Activated CD8-positive, alpha-beta memory T cell treated with anti-CD3 and anti-CD28 coated beads for 1 hour (primary cell): ENCODE measurements at places on chromosomes 7 and 10.

DNA sequence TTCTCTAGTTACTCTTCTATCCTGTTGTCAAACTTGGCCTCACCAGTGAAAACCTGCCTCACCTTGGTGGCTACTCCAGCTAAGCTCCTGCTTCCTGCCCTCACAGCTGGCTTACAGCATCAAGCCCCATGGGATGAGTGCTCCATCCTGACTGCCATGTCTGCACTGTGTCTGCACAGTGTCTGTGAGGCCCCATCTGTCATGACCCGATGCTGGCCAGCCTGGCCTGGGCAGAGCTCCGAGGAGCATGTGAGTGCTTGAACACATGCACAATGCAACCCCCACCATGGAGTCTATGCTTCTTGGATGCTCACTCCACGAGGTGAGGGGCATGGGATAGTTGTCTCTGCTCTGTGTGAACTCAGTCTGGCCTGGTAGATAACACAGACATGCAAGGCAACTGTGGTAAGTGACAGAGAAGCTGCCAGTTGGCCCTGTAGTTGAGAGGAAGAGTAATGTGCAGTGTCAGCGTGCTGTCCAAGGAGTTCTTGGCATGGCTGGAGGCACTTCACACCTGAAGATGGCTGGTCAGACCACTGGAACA is 207.1 kb upstream of the ZNF32 start:
- no peak for DNase-seq

DNA sequence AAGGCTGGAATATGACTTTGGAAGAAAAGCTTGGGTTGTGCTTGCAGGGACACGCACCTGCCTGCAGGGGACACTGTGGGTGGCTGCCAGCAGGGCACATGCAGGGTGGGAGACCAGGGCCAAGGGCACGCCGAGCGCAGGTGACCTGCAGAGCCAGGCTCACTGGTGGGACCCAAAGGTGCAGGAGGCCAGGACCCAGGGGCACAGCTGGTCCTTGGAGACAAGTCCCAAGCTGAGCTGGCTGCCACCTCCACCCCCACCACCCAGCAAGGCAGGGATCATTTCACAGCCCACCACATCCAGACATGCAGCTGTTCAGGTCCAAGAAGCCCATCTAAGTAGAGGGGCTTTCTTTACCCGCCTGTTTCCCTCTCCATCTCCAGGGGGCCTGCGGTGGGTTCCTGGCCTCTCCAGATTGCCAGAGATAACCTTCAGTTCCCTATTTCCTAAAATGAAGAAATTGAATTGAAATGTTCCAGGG is 13.8 kb upstream of the CLIP2 start:
- no peak for DNase-seq

GRCh38 chr10:103720964-103721335 is 134.4 kb downstream of the SH3PXD2A start:
- DNase-seq, result no peak

DNA sequence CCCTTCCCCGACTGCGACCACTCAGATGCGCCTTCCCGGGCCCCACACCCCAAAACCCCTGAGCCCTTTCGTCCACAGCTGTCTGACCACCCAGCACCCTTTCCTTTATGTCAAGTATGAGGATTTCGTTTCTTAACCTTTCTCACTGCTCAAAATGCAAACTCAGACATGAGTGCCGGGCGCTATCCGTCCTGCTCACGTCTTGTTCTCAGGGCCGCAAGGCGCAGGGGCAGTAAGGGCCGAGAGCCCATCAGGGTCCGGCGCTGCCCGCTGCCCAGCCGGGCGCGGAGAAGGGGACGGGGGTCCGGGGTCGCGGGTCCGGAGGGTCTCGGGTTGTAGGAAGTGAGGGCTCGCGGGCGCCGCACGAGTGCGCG is 670 bp upstream of the RBM33 start:
- DNase-seq, result no peak

- DNase-seq, result no peak
Observed at GRCh38 chr10:5589661-5590511, 65.1 kb downstream of the CALML3 start.

GRCh38 chr7:26331789-26332188 is 40.1 kb downstream of the SNX10 start:
- DNase-seq, result no peak

DNA sequence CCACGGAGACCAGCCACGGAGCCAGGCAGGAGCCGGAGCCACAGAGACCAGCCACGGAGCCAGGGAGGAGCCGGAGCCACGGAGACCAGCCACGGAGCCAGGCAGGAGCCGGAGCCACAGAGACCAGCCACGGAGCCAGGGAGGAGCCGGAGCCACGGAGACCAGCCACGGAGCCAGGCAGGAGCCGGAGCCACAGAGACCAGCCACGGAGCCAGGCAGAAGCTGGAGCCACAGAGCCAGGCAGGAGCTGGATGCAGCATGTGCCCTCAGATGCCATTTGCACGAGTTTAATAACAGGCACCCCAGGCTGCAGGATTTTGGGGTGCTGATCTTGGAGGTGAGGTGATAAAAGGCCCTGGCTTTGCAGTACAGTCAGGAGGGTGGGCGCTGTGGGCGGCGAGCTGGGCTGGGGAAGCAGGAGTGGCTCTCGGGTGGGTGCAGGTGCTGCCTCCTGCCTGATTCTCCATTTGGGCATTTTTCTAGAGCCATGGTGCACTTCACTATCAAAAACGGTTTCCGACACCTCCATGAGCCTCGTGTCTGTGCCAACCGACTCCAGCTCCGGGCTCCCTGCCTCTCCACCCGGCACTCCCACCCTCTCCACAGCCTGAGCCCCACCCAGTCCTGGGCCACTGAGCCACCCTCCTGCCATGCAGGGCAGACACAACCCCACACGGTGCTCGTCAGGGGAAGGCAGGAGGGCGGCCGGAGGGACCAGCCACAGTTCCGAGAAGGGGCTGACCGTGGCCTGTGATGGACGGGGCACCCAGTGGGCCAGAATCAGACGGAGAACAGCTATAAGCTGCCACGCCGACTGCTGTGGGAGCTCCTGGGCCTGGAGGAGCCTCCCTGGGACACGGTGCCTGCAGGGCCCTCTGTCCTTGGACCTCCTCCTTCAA is 40.8 kb upstream of the NKX6-2 start:
- no peak for DNase-seq

DNA sequence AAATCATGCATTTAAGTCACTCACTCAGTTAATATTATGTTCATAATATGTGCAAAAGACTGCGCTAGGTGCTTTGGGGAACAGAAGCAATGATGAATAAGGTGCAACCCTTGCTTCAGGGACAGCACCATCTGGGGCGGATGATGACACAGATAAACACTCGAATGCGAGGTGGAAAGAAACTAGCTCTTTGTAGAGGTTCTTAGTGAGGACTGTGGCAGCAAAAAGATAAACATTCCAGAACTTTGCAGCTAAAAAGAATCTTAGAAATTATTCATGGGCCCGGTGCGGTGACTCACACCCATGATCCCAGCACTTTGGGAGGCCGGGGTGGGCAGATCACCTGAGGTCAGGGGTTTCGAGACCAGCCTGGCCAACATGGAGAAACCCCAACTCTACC is 29.8 kb upstream of the CHST15 start:
- DNase-seq, result no peak

DNA sequence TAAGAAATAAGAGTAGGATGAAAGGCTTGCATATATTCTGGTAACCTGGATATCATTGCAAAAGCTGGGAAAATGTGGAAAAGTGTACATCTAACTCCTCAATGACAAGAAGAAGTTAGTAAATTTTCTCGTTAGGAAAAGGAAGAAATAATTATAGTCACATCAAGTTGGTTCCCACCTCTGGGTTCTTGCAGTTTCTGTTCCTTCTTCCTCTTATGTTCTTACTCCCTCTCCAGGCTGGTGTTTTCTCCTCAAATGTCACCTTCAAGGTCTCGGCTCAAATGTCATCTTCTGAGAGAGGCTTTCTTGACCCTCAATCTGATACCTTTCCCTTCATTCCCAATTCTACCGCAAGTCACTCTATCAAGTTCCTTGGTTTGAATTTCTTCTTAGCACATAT is 64.4 kb downstream of the ENTPD1 start:
- DNase-seq, result no peak

DNA sequence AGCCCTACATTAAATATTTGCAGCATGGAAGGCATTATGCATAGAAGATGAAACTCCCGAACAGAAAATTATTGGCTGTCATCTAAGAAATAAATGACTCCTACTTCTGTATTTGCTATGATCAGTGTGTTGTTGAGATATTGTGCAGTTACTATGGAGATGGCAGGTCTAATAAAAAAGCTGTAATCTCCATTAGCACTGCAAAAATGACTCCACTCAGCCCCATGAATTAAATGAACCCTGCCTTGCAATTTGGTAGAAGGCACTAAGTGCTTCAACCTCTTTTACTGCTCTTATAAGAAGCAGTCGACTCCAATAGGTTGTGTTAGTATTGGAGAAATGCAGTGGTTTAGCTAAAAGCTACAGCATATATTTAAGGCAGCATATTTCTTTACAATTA is 290.0 kb upstream of the PHYHIPL start:
- DNase-seq, result no peak

- no peak for DNase-seq
Observed at GRCh38 chr7:25857376-25858067, 294.5 kb upstream of the NFE2L3 start.
